ENCODE measurements at places on chromosomes 2 and 18. TPM values are rescaled to one million over a fixed set of nuclear protein-coding genes. Genes with fewer than 3 reads are reported as not detected.

Gene ANKRD39
- 12.4 TPM for total RNA-seq

Gene SYT4
- 2.2 TPM for total RNA-seq

Gene HTR2B
- total RNA-seq, result 12.1 TPM

Gene ERLEC1
- total RNA-seq, result 62.3 TPM

Gene ARHGAP15
- total RNA-seq, result 5.4 TPM

Gene RAPH1
- 17.4 TPM for total RNA-seq

Gene C2orf78
- not detected for total RNA-seq

Gene CCDC178
- total RNA-seq, result 2.2 TPM

Gene LYPD6B
- not detected for total RNA-seq

Gene EVX2
- total RNA-seq, result not detected

Gene CTLA4
- not detected for total RNA-seq

Gene FZD7
- total RNA-seq, result 54.7 TPM

Gene FOXD4L1
- not detected for total RNA-seq

Gene RBKS
- 0.63 TPM for total RNA-seq

Gene KCNJ13
- total RNA-seq, result not detected

Gene MC4R
- 0.45 TPM for total RNA-seq

Gene APCDD1
- total RNA-seq, result 47.1 TPM

Gene CFC1
- not detected for total RNA-seq

Gene PPP4R3B
- 84.2 TPM for total RNA-seq

Gene BCL11A
- total RNA-seq, result 4.5 TPM

Gene SAP130
- total RNA-seq, result 12.3 TPM

Gene AFF3
- 65.2 TPM for total RNA-seq

Gene ACADL
- total RNA-seq, result 2.1 TPM

Gene ERICH2
- total RNA-seq, result 1.7 TPM

Gene RFX8
- total RNA-seq, result 0.91 TPM

Gene OSBPL6
- 1.9 TPM for total RNA-seq

Gene SNED1
- 14.1 TPM for total RNA-seq

Gene MAP3K19
- total RNA-seq, result not detected

Gene MITD1
- total RNA-seq, result 17.3 TPM

Gene PMAIP1
- total RNA-seq, result 0.42 TPM

Gene ZNF892
- 8.4 TPM for total RNA-seq

Gene SERPINB3
- total RNA-seq, result not detected

Gene C1GALT1C1L
- total RNA-seq, result 0.80 TPM
